ENCODE measurements at places on chromosomes 16 and 17.

- no peak for DNase-seq
These were observed 682 bp downstream of the XAF1 start for GRCh38 chr17:6756425-6757031.

GRCh38 chr17:51347851-51348584, 87.7 kb downstream of the UTP18 start:
- DNase-seq: no peak

- DNase-seq: peak; percentile 7
These were observed 54.6 kb downstream of the STX8 start for GRCh38 chr17:9521062-9521461.

DNA sequence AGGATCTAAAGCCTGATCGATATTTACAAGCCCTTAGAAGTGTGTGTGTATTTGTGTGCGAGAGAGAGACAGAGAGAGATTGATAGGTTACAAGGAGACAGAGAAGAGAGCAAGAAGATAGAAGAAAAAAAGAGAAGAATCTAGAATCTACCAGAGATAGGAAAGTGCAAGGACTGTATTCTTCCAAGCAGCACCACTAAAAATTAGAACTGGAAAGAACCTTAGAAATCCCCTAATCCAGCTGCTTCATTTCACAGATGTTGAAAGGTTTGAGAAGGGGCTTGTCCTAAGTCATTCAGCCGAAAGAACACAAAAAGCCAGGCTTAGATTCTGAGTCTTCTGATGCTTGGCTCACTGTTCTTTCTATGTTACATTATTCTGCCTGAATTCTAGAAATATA, 92.2 kb downstream of the HS3ST3A1 start:
- no peak for DNase-seq

DNA sequence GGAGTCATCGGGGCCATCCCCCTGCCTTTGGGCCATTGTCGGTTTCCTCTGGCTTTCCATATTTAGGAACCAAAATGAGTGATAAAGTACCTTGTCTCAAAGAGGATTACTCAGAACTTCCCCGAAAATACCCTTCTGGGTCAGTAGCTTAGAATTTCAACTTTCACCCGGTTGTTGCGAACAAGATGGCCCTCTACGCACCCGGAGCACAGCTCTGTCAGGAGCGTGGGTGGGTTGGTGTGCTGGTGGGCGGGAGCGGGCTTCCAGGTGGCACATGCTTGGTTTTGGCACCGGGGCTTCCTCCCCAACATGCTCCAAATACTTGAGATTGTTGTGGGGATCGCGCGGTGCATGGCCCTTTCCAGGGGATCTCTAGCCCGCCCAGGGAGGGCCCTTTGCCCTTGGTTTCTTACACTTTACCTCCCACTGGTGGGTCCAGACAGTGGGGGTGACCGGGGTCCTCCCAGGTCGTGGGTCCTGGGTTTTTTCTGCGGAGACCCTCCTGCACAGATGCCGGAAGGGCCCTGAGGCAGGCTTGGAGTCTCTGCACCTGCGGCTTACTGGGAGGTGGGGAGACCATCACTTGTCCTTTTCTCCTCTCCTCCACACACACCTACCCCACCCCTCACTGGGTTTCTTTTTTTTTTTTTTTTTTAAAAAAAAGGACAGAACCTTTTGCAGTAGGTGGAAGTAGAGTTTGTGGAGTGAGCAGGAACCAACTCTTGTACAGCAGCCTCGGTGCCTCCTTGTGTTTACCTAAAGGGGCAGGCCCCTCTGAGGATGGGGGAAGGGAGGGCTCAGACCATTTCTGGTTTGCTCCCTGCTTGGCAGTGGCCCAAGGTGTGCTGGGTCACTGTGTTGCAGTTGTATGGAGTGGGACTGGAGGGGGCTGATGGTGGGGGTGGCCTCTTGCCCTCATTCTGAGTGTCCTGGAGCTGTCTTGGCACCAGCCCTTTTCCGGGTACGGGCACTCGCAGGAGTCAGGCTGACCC, 142.1 kb downstream of the SEC14L1 start:
- no peak for DNase-seq
